AG10803 (cell line): ENCODE measurements at places on chromosomes 2 and 18.

GRCh38 chr18:57576316-57576715 lies 10.2 kb downstream of the FECH start:
- no peak for DNase-seq

DNA sequence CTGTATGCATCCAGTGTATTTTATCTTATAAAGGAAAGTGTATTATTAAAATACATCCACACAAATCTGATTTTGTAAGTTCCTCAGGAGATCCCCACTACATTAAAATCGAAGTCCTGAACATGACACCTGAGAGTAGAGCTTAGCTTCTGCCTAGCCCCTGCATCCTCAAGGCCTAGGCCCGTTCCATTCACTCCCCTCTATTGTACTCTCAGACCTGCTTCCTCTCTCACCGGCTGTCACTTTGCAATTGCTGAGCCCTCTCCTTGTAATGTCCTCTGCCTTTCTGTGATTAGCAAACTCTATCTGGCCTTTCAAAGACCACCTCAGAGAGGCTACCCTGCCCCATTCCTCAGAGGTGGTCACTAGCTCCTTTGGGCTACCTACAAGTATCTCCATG lies 160.8 kb downstream of the FTCDNL1 start:
- no peak for DNase-seq

GRCh38 chr18:54958704-54959625 lies at the start of gene CCDC68:
Gene CCDC68, minus strand, starts transcription at chr18:54959461. Its CDS starts 16,670 bp downstream, at chr18:54942791.
- no peak for DNase-seq

GRCh38 chr18:3305354-3305762 lies 43.4 kb downstream of the MYL12B start:
- DNase-seq, result peak; percentile 95

GRCh38 chr2:113277474-113278072 lies 1.1 kb downstream of the PAX8 start:
- no peak for DNase-seq

DNA sequence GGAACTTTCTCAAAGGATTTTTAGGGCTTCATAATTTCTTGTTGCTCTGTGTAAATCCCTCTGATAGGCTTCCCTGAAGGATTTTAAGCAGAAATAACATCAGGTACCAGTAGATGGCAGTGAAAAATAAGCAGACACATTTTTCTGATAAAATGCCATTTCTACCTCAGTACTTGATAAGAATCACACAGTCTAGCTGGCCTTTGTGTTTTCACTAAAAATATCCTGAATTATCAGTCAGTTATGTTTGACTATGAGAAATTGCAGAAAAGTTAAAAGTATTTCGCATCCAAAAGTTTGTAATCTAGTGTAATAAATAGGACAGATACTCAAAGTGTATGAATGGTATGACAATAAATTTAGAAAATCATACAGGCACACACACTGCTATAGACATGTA lies 68.7 kb downstream of the DNAJC10 start:
- peak; percentile 40 for DNase-seq

DNA sequence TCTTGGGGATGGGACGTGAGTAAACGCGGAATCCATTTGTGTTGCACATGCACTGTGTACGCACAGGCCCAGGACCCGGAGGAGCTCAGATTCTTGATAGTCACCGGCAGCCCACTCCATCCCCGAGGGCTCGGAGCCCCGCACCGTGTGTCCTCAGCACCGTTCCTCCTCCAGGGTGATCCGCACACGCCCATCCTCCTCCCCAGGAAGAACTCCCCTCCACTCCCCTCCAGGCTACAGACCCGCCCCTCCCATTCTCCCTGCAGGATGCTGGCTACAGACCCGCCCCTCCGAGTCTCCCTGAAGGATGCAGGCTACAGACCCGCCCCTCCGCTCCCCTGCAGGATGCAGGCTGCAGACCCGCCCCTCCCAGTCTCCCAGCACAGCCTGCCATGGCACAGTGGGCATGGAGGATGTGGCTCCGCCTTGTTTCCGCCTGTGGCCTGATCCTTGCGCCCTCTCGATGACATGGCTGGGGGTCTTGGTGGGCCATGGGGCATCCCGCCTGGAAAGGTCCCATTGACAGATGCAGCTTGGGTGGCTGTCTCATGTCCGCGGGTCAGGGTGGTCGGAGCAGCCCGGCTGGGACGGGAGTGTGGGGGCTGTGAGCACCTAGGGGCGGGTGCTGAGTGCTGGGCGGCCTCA lies 14.1 kb downstream of the CTDP1 start:
- no peak for DNase-seq

DNA sequence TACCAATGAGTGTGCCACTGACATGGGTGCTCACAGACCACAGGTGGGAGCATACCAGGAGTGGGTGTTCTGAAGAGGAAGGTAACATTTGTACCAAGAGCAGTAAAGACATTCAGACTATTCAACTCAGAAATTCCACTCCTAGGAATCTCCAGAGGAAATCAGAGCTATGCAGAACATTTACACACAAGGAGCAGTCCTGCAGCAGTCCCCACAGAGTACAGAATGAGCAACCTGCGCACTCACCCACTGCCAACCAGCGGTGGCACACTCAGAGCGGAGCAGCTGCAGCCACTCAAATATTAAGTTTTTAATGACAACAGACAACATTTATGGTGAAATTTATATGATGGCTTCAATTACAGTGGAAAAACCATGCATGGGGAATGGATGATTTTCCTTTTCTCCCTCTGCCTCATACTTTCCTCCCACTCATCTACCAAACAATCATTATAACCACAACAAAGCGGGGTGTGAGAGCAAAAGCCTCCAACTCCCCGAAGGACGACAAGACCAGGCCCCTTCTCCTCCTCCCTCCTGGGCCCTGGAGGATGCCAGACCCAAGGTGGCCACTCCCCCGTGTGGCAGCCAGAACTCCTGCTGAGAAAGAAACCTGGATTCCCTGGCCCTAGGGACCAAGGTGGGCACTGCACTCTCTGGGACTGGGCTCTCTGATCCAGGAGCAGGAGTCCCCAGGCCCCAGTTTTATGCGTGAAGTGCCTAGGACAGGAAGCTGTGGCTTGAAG lies 5.4 kb downstream of the HS6ST1 start:
- peak; percentile 55 for DNase-seq

GRCh38 chr2:220473611-220474010 lies 846.2 kb downstream of the SLC4A3 start:
- peak; percentile 46 for DNase-seq

DNA sequence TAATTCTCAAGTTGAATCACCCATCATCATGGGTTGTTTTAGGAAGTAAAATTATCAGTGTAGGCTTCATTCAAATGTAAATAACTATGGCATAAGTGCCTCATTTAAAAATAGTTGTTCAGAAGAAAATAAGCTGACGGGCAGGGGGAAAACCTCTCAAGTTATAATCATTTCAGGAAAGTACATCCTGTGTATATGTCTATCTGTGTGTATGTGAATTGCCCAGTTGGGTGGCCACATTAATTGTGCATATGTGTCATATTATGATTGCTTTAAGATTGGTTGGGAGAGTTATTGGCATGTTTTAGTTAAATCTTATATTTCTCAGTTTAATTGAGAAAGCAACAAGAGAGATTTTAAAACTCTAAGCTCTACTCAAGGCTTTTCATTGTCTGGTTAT lies 282.8 kb upstream of the VWC2L start:
- DNase-seq, result no peak

- DNase-seq, result no peak
Measured at GRCh38 chr2:152292991-152293390, 42.0 kb upstream of the FMNL2 start.

- DNase-seq, result no peak
Measured at GRCh38 chr2:199682001-199682400, 169.0 kb downstream of the FTCDNL1 start.

GRCh38 chr18:13531681-13532325 lies 194.6 kb downstream of the FAM210A start:
- no peak for DNase-seq

DNA sequence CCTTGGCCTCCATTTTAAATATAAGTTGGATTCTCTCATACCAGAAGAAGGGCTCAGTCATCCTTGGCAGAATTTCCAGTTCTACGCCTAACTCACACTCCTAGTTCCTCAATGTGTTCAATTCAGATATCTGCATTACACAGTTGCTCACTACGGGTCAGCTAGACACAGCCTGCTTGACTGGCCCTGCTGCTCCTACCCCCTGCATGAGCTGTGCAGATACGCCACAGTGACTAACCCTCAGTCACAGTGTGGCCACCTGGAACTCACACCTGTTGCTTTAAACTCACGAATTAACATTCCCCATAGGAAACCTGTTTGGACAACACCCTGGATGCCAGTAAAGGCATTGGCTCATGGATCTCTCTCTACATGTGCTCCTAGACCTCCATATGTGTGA lies 429.6 kb downstream of the NCKAP5 start:
- DNase-seq, result no peak

DNA sequence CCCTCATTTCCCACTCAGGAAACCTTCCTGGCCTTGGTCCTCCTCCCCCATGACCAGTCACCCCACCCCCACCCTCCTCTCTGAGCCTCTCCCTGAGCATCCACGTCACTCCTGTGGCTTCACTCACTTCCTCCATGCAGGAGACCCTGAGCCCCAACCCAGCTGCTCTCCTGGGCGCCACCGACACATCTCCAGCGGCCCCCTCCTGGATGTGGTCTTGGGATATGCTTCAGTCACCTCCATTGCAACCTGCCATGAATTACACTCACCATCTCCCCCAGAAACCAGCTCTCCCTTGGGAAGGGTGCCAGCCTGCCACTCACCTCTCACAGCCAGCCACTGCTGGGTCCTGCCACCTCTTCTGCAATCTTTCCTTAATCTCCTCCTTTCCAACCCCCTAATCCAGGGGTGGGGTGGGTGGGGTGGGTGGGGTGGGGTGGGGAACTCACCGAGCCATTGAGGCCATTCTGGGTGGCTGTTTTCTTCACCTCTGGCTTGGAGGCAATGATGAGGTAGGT lies 44.8 kb downstream of the CENPO start:
- DNase-seq, result no peak

DNA sequence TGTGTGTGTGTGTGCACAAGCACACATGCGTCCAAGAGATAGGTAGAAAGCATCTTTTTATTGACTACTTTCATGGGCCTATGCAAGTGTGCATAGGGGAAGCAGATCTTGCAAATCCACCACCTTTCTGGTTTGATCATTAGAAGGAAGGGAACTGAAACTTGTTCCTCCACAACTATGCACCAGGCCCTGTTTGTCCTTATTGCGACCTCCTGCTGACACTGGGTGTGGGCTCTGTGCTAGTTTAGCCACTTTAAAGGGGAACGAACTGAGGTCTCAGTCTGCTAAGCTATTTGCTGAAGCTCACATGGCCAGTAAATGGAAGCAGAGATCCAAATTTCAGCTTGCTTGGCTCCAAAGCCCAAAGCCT lies 32.1 kb upstream of the INSIG2 start:
- no peak for DNase-seq

- DNase-seq, result no peak
Measured at GRCh38 chr2:62459672-62460071, 46.3 kb downstream of the TMEM17 start.

DNA sequence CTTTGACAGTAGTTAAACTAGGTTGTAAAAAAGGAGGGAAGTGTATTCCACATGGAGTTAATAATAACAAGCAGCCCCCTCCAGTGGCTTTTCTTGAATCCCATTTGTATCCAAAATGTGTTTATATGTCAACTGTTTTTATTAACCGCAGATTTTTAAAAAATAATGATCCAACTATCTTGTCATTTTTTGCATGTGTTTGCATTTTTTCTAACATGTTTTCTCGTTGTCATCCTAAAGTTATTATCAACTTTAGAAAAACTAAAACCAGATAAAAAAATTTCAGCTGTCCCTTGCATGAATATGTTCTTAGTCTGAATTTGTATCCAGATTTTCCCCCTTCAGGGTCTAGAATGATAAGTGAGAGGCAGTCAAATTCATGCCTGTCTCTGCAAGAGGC lies 1063.3 kb downstream of the BCL11A start:
- no peak for DNase-seq

DNA sequence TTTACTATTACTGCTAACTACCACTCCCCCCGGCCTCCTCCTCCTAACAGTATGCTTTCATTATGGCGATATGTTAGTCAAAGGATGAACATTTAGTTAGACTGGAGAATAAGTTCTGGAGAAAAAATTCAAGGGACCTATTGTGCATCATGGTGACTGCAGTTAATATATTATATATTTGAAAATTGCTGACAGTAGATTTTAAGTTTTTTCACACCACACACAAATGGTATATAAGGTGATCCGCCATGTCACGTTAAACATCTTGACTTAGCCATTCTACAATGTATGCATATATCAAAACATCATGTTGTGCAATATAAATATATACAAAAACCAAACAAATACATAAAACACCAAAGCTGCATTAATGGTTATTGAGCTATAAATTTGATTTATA lies 873.7 kb downstream of the CNTNAP5 start:
- no peak for DNase-seq

DNA sequence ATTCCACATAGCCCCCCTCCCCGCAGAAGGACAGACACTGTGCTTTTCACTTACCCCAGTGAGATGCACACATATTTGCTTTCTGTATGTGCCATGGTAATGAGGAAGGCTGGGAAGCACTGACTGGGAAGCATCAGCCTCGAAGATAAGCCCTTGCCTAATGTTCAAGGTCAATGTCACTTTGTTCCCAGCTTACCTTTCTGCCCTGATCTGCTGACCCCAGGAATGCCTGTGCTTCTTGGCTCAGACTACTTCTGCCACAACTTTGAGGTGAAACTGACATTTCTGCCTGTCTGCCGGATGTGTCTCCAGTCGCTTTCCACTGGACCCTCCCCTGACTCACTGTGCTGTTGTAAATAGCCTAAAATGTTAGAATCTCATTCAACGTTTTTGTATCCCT lies 183.8 kb downstream of the PTPRM start:
- no peak for DNase-seq

DNA sequence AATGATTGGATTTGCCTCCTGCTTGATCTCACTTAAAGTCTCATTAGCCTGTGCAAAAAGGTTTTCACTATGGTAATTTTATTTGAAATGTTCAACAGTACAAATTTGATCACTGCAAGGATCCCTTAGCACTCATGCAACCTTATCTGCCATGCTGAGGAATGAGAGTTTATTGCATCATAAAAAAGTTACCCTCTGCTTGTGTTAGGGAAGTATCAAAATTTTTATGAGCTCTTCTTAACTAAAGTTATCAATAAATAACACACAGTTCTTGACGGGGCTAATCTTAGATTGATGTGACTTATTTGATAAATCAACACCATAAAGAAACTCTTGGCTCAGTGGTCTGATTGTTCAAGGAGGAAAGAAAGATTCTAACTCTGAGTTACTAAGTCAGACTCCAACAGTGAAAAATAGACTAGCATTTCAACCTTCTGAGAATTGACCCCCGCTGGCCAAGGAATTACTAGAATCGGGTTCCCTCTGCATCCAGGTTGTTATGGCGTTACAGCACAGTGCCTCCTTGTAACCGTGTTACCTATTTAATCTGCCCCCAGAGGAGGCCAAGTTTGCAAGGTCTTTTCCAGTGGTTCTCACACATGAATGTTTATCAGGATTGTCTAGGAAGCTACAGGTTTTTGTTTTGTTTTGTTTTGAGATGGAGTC lies 259.7 kb downstream of the CDCA7 start:
- no peak for DNase-seq

DNA sequence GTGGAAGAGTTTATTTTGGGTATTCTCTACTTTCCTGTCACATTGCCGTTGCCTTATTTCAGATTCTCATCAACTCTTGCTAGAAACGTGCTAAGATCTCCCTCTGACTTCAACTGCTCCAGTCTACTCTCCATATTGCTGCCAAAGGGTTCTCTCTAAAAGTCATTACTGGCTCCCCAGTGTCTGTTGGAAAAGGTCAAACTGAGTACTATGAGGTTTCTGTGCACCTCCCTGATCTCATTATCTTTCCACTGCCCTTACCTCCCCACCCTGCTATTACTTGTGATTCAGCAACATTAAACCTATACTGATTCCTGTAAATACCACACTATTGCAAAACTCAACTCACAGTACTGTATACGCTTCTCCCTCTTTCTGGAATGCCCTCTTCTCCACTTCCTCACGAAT lies 1.9 kb upstream of the KRCC1 start:
- DNase-seq, result no peak
